ENCODE measurements at places on chromosomes 6 and 20. TPM values are rescaled to one million over a fixed set of nuclear protein-coding genes. Genes with fewer than 3 reads are reported as not detected.

GRCh38 chr6:32697031-32697430 lies 30.6 kb upstream of the HLA-DQB1 start:
- DNase-seq: no peak

DNA sequence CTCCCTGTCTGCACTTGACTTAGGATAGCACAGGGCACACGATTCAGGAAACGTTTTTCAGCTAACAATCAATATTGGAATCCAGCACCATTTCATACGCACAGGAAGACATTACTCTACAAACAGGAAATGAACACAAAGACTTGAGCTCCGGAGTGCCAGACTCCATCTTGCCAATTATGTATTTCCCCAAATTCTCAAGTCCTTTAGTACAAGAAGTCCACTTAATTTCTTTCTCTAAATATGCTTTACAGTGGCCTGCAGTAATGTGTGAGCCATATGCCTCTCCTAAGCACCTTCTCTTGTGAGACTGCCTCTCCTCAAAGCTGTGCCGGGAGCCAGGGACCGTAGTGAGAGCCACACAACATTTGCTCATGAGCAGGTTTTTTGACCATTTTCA lies 168.2 kb downstream of the THBS2 start:
- DNase-seq: no peak

DNA sequence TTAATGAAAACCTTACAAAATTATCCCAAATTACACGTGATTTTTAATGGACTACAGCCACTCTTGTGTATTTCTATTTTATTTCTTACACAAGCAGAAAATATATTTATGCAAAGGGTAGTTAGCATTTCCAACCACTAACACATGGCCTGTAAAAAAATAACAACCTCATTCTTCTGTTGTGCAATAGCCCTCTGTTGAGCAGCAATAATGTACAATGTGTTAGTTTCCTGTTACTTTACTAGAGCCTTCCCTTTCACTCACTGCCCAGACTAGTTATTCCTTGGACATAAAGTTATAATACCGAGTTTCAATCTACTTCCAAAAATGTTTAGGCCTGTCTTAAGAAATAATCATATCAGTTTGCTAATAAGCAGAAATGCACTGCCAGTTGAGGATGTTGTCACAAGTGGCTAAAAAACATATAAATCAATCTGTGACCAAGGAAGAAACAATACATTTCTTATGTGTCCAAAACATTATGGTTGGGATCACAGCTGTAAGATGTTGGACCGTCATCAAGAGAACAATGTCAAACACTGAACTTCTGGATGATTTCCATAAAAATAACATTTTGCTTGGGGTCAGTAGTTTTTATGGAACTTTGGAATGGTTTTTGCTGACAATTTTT lies 73.6 kb upstream of the RNF146 start:
- peak; percentile 33 for DNase-seq

- DNase-seq: no peak
Measured at GRCh38 chr6:2796861-2797260, 31.7 kb downstream of the WRNIP1 start.

The LPIN3 gene
- 12.8 TPM for total RNA-seq

The PBOV1 gene
- total RNA-seq: not detected
